ENCODE measurements at places on chromosomes 13 and 19.

DNA sequence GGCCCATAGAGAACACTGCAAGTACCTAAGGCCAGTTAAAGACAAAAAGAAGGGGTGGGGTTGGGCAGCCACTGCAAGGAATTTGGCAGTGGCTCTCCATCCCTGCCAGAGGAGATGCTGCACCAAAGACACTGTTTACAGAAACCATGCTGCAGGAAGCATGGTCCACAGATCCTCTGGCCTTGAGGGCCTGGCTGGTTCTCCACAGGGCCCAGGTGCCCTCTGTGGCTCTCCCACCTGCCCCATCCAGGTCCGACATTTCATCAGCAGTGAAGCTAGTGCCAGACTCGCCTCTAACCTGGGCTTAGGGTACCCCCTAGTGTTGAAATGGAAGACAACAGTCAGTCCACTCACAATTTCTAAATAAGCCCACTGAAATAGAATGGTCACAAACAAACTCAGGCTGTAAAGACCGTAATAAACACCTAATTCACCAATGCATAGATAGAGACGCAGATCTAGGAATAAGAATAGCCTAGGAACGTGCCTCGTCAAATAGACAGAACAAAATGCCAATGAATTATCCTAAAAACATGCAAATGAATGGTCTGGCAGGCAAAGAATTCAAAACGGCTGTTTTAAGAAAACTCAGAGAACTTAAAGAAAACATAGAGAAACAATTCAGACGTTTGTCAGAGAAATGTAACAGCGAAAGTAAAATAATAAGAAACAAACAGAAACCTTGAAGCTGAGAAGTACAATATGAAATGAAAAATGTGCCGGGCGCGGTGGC lies 23.3 kb downstream of the LYPD4 start:
- DNase-seq: peak; percentile 42

DNA sequence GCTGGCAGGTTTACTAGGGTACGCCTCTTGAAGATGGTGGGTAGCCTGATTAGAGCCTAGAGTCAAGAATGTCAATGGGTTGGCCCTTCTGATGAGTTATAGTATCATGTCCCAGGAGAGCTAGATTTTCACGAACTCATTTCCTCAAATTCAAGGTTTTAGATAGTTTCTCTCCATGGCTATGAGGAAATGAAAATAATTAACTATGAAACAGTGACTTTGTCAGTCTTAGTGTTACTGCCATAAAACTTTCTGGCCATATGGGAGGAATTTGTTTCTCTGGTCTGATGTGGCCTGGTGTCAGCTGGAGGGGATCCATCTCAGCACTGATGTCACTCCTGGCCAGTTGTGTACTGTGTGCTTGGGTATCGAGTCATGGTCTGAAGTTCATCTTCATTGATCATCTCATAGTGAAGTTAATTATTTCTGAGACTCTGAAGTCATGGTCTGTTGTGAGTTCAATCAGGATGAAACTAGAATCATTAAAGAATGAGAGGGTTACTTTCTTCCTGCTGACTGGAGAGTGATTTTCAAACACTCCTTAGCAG lies 49.4 kb upstream of the TNFSF11 start:
- no peak for DNase-seq

DNA sequence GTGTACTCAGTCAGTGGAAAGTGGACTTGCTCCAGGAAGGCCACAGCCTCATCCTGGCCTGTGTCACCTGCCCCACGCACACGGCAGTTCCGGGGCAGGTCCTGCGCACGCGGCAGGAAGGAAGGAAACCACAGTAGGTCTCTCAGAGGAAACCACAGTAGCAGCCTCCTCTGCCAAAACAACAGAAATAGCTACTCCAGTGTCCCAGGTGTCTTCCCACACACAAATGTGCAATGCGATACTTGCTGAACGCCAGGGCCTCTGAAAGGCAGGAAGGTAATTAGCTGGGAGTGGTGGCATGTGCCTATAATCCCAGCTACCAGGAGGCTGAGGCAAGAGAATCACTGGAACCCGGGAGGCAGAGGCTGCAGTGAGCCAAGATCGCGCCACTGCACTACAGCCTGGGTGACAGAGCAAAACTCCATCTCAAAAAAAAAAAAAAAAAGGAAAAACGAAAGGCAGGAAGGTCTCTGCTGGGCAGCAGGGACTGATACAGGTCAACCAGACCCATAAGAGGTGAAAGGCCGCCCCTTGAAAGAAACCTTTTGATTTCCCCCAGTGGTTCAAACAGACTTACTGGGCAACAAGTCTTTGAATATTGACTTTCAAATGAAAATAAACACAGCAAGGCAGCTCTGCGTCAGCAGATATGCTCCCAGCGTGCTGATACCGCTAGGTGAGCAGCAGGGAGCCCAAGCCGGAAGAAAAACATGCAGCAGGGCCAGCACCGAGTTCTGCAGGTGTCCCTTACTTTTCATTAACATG lies 49.5 kb downstream of the CRYL1 start:
- DNase-seq: no peak

- peak; percentile 44 for DNase-seq
Measured at GRCh38 chr19:56538254-56538760, 441 bp upstream of the ZFP28 start.

DNA sequence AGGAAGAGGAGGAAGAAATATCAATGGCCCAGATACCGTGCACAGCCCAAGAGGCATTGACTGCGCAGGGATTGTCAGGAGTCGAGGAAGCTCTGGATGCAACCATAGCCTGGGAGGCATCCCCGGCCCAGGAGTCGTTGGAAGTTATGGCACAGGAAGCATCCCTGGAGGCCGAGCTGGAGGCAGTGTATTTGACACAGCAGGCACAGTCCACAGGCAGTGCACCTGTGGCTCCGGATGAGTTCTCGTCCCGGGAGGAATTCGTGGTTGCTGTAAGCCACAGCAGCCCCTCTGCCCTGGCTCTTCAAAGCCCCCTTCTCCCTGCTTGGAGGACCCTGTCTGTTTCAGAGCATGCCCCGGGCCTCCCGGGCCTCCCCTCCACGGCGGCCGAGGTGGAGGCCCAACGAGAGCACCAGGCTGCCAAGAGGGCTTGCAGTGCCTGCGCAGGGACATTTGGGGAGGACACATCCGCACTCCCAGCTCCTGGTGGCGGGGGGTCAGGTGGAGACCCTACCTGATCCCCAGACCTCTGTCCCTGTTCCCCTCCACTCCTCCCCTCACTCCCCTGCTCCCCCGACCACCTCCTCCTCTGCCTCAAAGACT lies 36.0 kb downstream of the KEAP1 start:
- no peak for DNase-seq

DNA sequence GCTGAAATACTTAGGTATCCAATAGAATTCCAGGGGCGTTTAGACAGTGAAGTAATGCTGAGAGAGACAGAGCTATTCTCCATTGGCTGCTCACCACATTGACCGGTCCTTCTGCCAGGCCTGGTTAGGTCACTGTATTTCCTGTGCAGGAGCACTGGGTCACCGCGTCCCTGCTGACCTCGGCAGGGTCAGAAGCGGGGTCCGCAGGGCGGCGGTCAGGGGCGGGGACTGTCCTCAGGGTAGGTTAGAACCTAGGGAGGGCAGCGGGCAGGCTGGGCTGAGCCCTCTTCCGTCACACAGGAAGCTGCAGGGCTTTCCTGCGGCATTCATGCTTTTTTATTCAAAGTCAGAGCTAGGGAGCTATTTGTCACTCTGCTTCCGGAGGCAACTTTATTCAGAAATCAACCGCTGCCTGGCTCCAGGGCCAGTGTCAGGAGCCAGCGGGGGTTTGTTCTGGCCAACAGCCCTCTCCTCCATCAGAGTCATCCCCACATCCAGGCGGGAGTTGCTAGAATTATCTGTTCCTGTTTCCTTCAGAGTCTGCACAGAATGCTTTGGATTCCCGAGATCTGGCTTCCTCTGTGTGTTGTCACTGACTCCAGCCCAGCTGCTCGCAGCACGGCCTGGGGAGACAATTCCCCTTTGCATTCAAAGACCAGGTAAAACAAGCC lies 81.2 kb upstream of the WASF3 start:
- DNase-seq: no peak

DNA sequence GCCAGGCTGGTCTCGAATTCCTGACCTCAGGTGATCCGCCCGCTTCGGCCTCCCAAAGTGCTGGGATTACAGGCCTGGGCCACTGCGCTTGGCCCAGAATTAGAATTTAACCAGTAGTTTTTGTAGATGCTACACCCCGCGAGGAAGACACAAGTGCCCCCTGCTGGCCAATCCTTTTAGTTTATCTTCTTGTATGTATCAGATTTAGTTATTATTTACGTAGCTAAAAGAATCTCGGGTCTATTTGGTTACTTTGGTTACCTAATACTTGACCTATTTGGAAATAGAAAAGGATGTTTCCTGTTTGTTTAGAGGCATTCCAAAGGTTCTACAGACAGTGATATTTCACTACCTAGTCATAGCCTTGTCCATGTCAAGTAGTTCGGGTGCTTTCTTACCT lies 22.0 kb downstream of the MUC16 start:
- no peak for DNase-seq

- no peak for DNase-seq
Measured at GRCh38 chr13:99354371-99354951, 47.3 kb upstream of the GPR183 start.

GRCh38 chr19:47313754-47314295 lies 4.2 kb downstream of the C5AR1 start:
- DNase-seq: no peak

- DNase-seq: no peak
Measured at GRCh38 chr13:33441015-33441414, 155.5 kb upstream of the STARD13 start.

- no peak for DNase-seq
Measured at GRCh38 chr19:39082745-39083598, 1.2 kb upstream of the ACP7 start.

- no peak for DNase-seq
Measured at GRCh38 chr13:37484056-37484455, 114.5 kb downstream of the POSTN start.

GRCh38 chr19:35644987-35645679 lies 3.0 kb upstream of the COX6B1 start:
- DNase-seq: no peak

DNA sequence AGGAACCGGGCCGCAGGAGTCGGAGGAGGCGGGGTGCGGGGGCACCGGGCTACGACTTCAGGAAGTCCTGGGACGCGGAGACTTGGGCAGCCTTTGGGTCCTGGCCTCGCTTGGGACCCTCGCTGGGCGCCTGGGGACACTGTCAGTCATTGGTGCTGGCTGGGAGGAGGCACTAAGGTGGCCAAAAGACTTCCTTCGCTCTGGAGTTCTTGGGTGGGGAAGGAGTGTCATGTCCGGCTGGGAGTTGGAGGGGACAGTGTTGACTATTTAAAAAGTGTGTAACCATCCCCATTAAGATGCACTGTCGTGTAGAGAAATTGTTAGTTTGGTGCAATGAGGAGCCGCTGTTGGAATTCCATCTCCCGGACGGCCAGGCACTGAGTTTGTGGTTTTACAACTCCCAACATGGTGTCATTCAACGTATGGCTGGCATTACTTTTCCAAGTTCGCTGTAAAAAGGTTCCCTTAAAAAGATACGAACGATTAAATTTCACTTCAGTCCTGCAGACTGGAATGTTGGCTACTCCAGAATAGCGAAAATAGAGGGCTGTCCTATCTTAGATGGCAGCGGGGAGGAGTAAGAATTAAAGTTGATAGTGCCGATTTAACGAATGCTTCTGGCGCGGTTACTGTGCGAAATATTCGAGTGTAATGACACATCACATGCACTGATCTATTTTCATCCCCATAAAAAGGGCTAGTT lies 776 bp downstream of the DNAJC3 start:
- no peak for DNase-seq

DNA sequence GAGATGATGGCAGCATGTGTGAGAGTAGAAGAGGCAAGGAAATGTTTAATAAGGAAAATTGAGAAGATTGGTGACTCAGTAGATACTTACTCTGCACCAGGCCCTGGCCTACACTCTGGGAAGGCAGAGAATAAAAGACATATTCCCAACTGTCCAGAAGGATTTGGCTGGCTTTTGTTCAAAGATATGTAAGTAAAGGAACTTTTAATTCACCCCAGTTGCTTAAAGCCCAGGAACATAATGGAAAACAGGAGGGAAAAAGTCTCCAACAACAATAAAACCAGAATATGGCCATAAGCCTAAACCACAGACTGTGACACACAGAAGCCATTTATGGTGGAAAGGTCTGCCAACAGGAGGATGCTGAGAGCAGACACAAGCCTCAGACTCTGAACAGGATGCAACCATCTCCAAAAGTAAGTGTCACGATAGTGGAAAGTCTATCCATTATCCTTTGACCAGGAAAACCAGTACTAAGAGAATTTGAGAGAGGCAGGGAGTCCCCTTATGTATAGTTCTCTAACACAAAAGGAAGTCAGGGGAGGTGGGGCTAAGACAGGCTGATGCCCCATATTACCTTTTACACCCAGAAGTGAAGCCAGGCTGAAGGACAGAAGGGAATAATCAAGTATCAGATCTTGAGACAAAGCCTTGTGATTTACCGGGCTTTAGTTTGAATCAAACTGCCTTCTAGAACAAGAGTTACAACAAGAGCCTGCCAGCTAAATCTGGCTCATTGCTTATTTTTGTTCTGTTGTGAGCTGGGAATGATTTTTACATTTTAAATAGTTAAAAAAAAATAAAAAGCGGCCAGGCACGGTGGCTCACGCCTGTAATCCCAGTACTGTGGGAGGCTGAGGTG lies 169.5 kb upstream of the STARD13 start:
- DNase-seq: no peak

GRCh38 chr13:31747291-31747690 lies 8.0 kb downstream of the RXFP2 start:
- no peak for DNase-seq

DNA sequence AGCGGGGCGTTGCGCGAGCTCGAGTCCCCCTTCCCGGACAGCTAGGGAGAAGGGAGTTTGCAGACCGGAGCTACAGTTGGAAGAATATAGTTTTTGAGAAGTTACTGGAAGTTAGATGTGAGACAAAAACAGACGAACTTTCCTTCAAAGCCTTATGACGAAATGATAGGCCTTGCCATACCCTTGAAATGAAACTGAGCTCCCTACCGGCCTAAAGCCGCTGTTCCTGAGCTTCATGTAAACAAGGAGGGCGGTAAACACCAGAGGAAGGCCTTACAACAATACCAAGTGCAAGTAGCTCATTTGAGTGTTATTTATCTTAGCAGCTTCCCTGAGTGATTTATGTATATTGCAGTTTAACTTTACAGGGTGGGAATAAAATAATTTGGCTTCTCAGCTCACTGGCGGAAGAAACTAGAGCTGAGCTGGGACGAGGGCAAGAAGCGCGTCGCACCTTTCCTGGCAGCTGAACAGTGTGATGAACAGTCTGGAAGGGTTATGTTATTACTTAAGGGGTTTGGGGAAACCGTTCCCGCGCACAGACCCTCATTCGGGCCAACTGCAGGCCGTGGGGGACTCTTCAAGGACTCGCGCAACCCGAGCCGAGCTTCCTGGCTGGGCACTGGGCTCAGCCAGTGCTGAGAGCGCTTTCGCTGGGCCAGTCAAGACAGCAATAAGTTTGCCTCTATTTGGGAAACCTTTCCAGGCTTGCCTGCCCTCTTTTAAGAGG lies 111.2 kb downstream of the KCNRG start:
- no peak for DNase-seq

DNA sequence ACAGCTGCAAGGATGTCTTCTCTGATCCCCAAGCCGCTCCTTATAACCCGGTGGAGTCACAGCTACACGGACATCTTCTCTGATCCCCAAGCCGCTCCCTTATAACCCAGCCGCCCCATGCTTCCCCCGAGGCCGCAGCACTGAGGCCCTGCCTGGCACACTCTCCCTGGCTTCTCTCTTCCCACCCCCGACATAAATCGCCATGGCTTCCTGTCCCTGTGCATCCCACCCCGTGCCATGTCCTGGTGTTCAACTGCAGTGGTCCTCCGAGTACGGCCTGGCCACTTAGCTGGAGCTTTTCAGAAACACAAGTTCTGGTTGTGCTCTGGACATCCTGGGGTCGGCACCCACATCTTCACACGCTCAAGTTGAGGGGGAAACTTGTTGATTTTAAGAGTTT lies 60.4 kb downstream of the RASA3 start:
- DNase-seq: no peak

- no peak for DNase-seq
Measured at GRCh38 chr19:17058236-17058635, 17.0 kb downstream of the HAUS8 start.

All from NCI-H2081 treated with DMSO at 0.1 percent for 48 hours (cell line).